ENCODE measurements at places on chromosomes 3 and 15.

- no peak for DNase-seq
These were observed 137.5 kb upstream of the BFSP2 start for GRCh38 chr3:133262333-133262732.

GRCh38 chr15:57100136-57100539, 181.7 kb downstream of the TCF12 start:
- no peak for DNase-seq

DNA sequence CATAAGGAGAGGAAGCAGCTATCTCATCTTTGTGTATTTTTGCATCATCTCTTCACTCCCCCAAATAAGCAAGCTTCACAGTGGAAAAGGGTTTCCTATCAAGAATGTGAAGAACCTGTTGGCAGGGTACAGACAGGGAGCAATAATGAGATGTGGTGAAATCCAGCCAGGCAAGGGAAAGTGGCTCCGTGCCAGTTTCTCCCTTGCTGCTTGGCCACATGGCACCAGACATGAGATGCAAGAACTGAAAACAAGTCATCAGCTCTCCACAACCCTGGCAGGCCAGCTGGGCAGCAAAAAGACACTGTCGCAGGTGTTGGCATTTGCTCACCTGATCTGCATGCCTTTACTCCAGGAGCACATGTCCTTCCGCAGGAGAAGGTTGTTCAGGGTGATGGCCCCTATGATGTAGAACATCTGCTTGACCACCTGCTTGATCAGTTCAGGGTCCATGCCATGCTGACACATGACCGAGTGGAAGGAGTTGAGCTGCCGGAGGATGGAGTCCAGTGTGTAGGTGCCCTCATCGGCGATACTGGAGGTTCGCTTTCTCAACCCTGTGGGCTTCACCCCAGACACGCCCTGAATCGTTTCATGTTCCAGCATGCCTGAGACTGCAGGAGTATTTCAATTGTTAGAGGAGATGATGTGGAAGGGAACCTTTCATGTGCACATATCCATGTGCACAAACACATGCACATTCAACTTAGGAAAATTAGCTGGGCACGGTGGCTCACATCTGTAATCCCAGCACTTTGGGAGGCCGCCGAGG, 23.3 kb upstream of the MYO5C start:
- DNase-seq: no peak

DNA sequence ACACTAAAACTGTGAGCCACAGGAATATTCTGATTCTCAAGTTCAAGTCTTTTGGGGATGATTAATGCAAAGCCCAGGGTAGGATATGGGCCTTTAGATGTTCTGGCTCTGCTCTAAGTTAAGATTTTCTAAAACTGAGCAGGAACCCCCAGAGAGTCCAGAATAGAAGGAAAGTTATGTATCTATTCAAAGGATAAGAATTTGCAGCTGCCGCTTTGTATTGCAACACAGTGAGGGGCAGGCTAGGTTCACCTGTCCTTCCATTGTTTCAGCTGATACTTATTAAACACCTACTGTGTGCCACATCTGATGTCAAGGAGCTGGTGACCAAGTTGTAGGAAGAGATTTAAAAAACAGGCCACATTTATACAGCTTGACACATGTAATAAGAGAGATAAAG, 290.4 kb downstream of the MAGI1 start:
- DNase-seq: no peak

DNA sequence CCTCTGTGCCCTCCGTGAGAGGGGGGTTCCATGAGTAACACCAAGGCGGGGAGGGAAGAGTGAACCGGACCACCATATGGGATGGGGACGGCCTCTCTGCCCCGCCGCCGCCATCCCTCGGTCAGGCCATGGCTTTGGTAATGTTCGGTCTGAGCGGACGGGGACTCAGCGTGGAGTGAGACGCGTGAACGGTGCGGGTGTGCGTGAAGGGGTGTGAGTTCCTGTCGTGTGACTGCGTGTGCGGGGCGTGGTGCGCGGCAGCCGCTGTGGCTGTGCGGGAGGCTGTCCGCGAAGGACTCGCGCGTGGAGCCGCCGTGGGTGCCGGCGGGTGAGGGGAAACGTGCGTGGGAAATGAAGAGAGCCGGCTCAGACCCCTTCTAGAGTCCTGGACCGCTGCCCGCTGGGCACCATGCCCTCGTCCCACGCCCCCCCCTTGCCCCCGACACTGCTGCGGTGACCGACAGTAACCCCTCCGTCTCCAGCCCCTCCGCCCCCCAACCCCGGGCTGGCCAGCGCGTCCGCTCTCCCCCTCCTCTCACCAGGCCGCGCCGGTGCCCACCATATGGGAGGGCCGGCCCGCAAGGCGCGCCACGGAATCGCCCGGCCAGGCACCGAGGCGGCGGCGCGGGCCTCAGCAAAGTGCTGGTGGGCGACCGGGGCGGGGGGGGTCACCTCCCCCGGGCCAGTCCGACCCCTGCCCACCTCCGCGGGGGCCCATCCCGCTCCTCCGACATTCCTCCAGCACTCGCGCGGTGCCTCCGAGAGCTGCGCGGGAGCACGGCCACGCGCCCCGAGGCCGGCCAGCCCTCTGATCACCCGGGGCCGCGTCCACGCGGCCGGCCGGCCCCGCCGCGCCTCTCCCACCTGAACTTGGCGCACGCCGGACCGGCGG, 589 bp downstream of the KLF15 start:
- DNase-seq: peak; percentile 19

DNA sequence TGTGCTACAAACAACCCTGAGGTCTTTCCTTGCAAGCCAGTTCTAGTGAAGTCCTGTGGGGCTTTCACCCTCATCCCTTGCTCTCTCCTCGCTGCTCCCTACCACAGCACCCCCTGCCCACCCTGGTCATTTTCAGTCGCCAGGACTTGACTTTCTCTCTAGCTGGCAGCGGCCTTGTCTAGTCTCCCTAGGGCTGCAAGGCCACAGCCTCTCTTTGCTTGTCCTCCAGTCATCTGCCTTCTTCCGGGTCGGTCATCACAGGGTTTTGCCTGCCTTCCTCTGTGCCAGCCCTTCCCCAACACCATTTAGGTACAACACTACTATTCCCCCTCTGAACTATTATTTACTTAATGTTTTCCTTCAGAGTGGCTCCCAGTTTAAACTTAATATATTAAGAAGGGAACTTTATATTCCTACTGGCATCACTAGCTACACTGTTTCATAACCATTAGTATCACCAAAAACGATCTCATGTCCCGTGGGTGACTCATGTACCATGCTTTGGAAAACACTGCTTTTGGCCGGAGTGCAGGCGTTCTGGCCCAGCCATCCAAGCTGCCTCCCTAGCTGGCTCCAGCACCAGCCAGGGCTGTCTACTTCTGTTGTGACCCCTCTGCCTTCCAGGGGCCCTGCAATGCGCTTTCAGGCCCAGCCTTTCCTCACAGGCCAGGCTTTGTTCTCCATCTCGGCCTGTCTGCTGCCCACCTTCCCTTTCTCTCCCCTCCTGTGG, 21.4 kb downstream of the FAH start:
- DNase-seq: no peak

GRCh38 chr3:142890592-142890991, 1.7 kb upstream of the PCOLCE2 start:
- DNase-seq: no peak

DNA sequence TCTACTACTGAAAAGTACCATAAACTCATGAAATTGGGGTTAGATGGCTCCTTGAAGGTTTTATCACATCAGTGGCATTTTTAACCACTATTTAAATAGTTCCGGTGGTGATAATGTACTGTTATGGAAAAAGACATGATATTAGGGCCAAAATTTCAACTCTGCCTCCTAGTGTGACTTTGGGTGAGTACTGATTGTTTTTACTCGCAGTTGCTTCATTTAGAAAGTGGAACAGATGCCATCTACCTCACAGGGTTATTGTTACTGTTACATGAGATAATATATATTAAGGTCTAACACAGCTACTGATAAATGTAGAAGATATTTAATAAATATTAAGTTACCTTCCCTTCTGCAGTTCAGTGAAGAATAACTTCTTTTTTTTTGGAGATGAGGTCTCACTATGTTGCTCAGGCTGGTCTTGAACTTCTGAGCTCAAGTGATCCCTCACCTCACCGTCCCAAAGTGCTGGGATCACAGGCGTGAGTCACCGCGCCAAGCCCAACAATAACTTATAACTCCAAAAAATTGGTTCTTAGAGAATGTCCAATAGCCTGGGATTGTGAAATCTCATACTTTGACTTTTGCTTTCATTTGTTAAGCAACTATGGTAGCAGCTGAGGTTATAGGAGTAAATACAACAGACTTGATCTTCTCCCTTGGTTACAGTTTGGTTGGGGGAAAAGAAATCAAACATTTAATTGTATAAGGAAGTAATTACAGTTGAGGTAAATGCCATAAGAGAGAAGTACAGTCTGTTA, 48.3 kb downstream of the MEF2A start:
- DNase-seq: no peak

DNA sequence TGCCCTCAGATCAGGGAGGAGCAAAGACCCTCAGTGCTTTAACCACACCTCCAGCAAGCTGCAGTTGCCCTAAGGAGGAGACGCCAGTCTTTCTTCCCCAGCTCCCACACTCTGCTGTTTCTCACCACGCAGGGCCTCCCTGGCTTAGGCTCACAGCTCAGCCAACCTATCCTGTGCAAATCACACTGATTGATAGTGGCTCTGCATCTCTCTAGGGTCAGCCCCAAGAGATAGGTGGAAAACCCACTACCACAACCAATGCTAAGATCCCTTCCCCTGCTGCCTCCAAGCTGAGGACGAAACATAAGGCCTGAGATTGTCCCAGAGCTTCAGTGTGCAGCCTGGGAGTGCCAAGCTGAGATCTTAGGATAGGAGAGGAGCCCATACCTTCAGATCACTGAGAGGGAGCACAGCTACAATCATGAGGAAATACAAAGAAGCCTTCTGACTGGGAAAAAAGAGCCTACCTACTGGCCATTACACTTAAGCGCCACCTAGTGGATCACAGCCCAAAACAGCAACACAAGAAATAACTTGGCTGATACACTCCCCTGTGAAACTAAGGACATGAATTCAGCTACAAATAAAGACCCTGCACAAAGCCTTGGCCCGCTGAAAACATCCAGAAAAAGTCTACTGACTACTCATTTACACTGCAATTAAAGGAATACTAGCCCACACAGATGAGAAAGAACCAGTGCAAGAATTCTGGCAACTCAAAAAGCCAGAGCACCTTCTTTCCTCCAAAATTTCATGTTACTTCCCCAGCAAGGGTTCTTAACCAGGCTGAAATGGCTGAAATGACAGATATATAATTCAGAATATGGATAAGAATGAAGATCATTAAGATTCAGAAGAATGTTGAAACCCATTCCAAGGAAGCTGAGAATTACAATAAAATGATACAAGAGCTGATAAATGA, 271.5 kb upstream of the DCBLD2 start:
- DNase-seq: peak; percentile 18

Measured in CD4-positive, alpha-beta T cell treated with Interleukin-6 for 4 hours (primary cell).